Naive thymus-derived CD8-positive, alpha-beta T cell (primary cell): ENCODE measurements at places on chromosomes 13 and 19.
A peak's percentile ranks its signal among the peaks of the same experiment; 100 is the strongest.

DNA sequence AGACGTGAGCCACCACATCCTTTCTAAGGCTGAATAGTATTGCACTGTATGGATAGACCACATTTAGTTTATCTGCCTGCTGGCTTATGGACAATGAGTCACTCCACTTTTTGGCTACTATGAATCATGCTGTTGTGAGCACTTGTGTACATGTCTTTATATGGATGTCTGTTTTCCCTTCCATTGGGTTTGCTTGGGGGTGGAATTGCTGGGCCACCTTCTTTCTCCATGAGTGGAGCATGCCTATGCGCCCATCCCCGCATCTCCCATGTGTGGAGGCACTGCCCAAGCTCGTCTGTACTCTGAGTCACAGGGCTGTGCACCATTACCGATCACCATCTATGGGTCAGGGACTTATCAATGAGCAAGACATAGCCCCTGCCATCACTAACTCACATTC is 127.2 kb upstream of the GJB6 start:
- no peak overlapping the region for H3K27ac ChIP-seq
- H3K27me3 ChIP-seq: no peaks in the 10 kb centered on the region
- no peaks in the 10 kb centered on the region for H3K36me3 ChIP-seq
- H3K4me1 ChIP-seq: no peaks in the 10 kb centered on the region

- no peaks in the 10 kb centered on the region for H3K36me3 ChIP-seq
- H3K4me3 ChIP-seq: no peak overlapping the region
- H3K27ac ChIP-seq: no peak overlapping the region
- H3K4me1 ChIP-seq: no peaks in the 10 kb centered on the region
- H3K27me3 ChIP-seq: peaks cover 25% of the 10 kb centered on the region
Measured at GRCh38 chr19:30263830-30264381, 108.3 kb upstream of the ZNF536 start.

- peak overlapping the region; percentile 19 for H3K27ac ChIP-seq
- H3K4me3 ChIP-seq: no peak overlapping the region
- no peaks in the 10 kb centered on the region for H3K4me1 ChIP-seq
- H3K36me3 ChIP-seq: no peaks in the 10 kb centered on the region
Measured at GRCh38 chr13:32115066-32115465, 83.5 kb downstream of the FRY start.

GRCh38 chr13:72144636-72145035 is 277.6 kb upstream of the DACH1 start:
- H3K4me1 ChIP-seq: no peaks in the 10 kb centered on the region
- no peaks in the 10 kb centered on the region for H3K27me3 ChIP-seq
- no peak for DNase-seq
- H3K36me3 ChIP-seq: no peaks in the 10 kb centered on the region
- no peak overlapping the region for H3K27ac ChIP-seq
- no peak overlapping the region for H3K4me3 ChIP-seq

- peak overlapping the region; percentile 99 for H3K27ac ChIP-seq
- DNase-seq: peak; percentile 87
- H3K27me3 ChIP-seq: no peaks in the 10 kb centered on the region
- H3K36me3 ChIP-seq: peaks cover 5% of the 10 kb centered on the region
- H3K4me3 ChIP-seq: peak overlapping the region; percentile 99
Measured at GRCh38 chr19:2083174-2083854, 12.8 kb downstream of the MOB3A start.

- H3K27ac ChIP-seq: no peak overlapping the region
- no peaks in the 10 kb centered on the region for H3K36me3 ChIP-seq
- H3K4me1 ChIP-seq: no peaks in the 10 kb centered on the region
Measured at GRCh38 chr13:62598708-62599107, 1183.1 kb upstream of the PCDH20 start.
